Body of pancreas (tissue), 4 donors: ENCODE measurements at places on chromosomes 4 and X. TPM values are rescaled to one million over a fixed set of nuclear protein-coding genes. Genes with fewer than 3 reads are reported as not detected.

DNA sequence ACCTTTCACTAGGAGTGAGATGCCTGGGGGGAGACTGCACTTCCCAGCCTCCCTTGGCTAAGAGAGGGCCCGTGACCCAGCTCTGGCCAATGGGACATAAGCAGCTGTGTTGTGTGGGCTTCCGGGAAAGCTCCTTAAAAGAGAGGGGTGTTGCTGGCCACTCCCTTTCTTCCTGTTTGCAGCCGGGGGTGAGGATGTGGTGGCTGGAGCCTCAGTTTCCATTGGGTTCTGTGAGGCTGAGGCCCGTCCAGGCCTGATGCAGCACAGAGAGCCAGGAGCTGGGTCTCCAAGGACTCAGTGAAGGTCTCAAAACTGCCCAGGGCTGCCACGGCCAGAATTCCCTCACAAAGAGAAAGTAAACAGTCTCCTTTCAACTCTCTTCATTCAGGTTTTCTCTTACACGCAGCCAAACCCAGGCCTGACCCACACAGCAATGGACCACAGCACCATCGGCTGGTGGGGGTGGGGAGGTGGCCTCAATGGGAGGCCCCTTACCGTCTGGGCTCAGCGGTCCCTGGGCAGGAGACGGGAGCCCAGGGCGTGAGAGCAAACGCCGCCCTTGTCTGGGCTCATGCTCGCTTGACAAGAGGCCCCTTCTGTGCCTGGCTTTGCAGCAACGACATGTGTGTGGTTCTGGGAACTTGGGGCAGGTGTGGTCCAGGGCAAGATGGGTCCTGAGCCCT, 6.6 kb downstream of the NKX1-1 start:
- H3K4me3 ChIP-seq: no peak overlapping the region
- H3K36me3 ChIP-seq: no peaks in the 10 kb centered on the region
- peaks cover 25% of the 10 kb centered on the region for H3K4me1 ChIP-seq
- DNase-seq: no peak
- H3K27me3 ChIP-seq: peaks cover 28% of the 10 kb centered on the region

- H3K4me1 ChIP-seq: no peaks in the 10 kb centered on the region
- no peak for DNase-seq
- no peaks in the 10 kb centered on the region for H3K36me3 ChIP-seq
- H3K27me3 ChIP-seq: no peaks in the 10 kb centered on the region
- H3K27ac ChIP-seq: no peak overlapping the region
Observed at GRCh38 chr4:17010426-17011087, 112.1 kb upstream of the LDB2 start.

FBXW7 gene
- total RNA-seq: 40.5 TPM

PCDH18 gene
- total RNA-seq: 3.9 TPM
